ENCODE measurements at places on chromosomes 1 and 21.

- DNase-seq: no peak
Measured at GRCh38 chr1:6218375-6219164, 12.7 kb downstream of the RNF207 start.

DNA sequence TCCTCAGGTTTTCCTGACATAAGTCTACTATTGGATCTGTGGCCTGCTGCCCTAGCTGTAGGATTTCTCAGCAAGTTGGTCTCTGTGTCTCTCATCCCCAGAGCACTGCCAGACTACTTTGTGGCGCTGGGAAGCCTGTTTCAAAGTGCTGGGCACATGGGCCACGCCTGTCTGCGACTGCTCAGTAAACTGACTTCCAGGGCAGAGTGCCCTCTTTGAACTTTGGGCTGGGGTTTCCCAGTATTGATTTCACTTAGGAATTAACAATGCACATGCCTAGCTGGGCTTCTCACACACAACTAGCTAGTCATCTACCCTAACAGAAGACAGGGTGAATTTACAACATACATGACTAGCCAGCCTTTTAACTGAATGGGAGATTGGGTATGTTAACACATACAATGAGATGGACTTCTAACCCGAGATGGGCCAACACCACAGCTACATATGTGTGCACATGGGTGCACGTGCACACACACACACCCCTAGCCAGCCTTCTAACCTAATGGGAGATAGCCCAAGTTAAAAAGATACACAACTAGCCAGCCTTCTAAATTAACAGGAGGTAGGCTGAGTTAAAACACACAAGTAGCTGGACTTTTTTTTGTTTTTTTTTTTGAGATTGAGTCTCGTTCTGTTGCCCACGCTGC, 6.9 kb upstream of the TRIM17 start:
- DNase-seq: no peak

GRCh38 chr1:160085686-160086455, 4.5 kb downstream of the KCNJ9 start:
- DNase-seq: peak; percentile 89

- no peak for DNase-seq
Measured at GRCh38 chr1:83515578-83516154, 483.3 kb downstream of the TTLL7 start.

GRCh38 chr1:17215545-17215890, 10.6 kb downstream of the PADI1 start:
- DNase-seq: no peak

GRCh38 chr1:213247038-213247437, 196.0 kb downstream of the RPS6KC1 start:
- DNase-seq: no peak

DNA sequence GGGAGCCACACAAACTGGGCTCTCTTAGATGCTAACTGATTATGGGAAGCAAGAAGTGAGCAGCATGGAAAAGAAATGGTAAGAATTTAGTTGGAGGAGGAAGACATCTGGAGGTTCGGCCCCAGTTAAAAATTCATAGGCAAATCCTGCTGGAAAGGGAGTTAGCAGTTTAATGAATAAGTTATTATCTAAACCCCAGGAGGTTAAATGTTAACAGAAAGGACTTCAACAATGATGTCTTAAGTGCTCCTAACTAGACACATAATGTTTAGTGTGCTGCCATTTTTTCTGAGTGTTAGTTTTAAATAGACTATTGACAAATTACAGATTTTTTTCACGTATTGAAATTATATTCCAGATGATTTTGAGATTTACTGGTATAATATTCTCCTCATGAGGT, 1265.3 kb upstream of the ADGRL2 start:
- DNase-seq: no peak

DNA sequence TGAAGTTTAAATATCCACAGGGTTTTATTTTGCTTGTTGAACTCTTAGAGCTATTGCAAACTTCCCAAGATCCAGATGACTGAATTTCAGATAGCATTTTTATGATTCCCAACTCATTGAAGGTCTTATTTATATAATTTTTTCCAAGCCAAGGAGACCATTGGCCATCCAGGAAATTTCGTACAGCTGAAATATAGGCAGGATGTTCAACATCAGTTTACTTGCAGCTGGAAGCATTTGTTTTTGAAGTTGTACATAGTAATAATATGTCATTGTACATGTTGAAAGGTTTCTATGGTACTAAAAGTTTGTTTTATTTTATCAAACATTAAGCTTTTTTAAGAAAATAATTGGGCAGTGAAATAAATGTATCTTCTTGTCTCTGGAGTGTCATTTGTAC, 32.8 kb upstream of the DDR2 start:
- no peak for DNase-seq

DNA sequence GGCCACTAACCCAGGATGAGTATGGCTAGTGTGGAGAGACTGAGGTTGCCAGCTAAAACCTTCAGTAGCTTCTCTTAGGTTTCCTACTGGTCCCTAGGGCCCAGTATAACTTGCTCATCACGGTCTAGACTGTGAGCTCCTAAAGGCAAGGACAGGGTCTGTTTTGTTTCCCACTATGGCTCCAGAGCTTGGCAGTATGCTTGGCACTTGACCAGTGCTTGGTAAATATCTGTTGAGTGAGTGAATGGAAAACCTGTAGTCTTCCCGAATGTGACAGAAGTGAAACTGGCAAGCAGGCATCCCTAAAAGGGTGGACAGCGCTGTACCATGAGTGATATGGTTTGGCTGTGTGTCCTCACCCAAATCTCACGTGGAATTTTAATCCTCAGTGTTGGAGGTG, 13.1 kb upstream of the PARS2 start:
- no peak for DNase-seq

DNA sequence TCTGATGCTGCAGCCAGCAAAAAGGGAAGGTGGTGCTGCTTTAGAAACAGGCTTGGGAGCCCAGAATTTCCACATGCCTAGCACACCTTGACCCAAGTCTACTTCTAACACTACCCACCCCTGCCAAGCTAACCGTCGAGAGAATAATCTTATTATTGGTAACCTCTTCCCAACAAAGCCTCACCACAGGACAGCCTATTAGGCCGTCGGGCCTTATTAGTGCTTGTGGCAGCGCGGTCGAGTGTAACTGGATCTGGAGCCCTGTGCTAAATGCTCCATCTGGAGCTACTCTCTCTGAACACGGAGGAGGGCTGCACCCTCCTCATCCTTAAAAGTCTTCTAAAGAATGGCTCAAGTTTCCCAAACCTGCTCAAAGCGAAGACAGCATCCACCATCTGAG, 165.5 kb upstream of the NFIA start:
- DNase-seq: no peak

- peak; percentile 69 for DNase-seq
Measured at GRCh38 chr21:34351786-34352241, 12.0 kb upstream of the KCNE2 start.

DNA sequence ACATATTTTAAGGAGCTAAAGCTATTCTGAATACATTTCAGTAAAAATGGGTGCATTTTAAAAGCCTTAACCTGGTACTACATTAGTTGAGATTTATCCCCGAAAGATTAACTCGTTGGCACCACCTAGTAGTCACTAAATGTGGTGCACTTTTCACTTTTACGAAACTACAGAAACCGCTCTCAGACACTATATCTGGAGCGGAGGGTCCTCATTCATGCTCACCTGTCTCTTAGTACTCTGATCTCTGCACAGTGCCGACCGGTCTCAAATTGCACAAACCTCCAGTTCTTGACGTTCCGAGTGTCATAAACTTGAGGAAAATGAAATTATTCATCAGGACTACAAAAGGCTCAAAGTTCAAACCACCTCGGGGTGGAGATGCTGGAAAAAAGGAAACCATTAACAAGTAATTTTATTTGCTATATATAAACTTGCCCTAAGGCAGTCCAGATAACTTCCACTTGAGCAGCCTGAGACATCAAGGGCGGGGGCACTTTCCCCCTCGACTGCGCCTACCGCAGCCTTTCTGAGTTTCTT, 722 bp downstream of the LZIC start:
- peak; percentile 66 for DNase-seq

DNA sequence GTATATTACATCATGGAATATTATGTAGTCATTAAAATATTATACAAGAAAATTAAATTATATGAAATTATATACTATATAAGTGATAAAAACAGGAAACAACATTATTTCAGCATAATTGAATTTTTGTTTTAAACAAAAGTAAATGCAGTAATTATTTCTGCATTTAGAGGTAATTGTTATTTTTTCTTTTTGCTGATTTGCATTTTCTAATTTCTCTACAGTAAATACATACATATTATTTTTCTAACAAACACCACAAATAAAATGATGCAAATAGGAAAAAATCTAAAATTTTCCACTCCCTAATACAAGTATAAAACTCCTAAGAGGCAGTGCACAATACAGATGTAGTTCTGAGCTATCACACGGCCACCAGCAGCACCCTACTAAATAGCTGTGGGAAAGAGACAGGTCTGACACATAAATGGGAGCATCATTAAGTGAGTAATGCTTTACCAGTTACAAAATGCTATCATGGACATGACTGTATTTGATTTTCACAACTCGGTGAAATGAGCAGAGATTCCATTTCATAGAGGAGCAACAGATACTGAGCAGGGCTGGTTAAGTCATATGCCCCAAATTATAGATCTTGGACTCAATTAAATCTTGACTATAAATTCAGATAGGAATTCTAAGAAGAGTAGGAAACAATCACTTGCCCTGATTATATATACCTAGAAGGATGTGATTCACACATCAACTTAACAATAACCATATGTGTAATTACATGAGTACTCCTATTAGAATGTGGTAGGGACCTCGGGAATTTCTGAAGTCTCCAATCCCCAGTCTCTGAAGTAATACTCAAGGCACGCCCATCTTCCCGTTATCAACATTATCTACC, 49.0 kb downstream of the NRIP1 start:
- DNase-seq: no peak

- DNase-seq: no peak
Measured at GRCh38 chr21:22224261-22224660, 1226.1 kb downstream of the NCAM2 start.

- no peak for DNase-seq
Measured at GRCh38 chr1:178371933-178372388, 124.8 kb downstream of the CLEC20A start.

DNA sequence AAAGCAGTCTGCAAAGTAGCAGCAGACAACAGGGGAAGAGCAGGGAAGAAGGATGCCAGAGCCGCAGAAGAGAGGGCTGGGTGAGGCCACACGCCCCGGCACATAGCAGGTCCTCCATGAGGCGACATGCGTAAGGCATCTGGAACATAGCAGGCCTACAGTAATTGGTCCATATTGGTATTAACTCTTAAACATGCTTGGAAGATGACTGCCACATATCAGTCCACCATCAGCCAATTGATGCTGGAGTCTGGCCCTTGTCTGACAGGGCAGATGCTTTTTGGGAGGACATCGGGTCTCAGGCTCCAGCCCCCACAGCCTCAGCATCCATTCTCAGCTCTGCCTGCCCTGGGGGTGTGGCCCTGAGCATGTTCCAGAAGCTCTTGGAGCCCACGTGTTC, 93.7 kb downstream of the TAS1R2 start:
- DNase-seq: no peak

- DNase-seq: peak; percentile 89
Measured at GRCh38 chr1:156591432-156592157, at the start of gene NAXE. TSS of gene NAXE (plus strand) at chr1:156591776. CDS start at chr1:156591805, 29 bp downstream.

GRCh38 chr1:87132284-87132870, 196.3 kb upstream of the LMO4 start:
- no peak for DNase-seq

DNA sequence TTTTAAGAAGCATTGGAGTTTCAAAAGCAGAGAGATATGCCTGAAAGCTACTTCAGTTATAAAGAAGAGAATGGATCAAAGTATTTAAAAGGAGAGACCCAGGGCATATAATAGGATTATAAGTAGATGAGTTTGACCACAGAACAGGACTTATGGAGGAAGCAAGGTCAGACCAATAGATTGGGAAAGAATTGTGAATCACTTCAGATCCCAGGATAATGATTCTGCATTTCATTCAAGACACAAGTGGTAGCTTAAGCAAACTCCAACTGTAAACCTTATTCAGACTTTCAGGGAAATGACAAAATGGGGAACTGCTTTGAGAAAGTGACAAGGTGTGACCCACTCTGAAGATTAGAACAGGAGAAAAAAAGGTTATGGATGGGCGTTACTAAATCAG, 18.9 kb upstream of the OR10J5 start:
- no peak for DNase-seq

DNA sequence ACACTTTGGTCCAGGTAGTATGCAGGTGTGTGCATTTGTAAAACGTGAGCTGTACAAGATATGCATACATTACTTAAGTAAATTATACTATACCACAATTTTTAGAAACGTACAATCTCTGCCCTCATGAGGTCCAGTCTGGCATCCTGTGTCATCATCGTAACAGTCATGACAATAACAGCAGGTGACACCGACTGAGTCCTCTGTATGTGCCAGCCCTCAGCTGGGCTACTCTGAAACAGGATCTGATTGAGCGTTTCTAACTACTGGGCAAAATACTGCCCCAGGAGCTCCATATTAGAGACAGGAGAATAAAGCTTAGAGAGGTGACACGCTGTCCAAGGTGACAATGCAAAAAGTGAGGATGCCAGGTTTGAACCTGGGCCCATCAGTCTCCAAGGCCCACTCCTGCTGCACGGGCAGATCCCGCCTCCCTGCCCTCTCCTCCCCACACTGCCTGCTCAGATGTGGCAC, 47.2 kb upstream of the ECE1 start:
- DNase-seq: no peak

DNA sequence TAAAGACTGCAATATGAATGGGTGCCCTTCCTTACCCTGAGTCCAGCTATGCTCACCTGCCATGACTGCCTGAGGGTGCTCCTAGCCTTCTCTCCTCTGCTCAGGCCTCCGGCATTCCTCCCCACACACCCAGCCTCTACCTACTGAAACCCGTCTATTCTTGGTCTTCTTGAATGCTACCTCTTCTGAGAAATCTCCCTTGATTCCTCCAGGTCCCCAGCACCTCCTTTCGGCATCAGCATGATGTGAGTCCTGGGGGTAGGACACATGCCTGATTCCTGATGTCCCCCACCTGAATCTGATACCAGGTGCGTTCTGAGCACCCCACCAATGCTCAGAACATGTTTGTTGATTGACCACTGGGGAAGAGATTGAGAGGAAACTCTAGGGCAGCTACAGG, 8.6 kb downstream of the LDLRAD1 start:
- no peak for DNase-seq

- DNase-seq: no peak
Measured at GRCh38 chr1:235834620-235835019, 32.1 kb downstream of the LYST start.

- no peak for DNase-seq
Measured at GRCh38 chr1:232988572-232989040, 38.2 kb downstream of the NTPCR start.

- DNase-seq: no peak
Measured at GRCh38 chr1:85413169-85413568, 51.8 kb downstream of the DDAH1 start.

GRCh38 chr1:156936721-156937220, 16.3 kb downstream of the LRRC71 start:
- DNase-seq: no peak
